ENCODE measurements at places on chromosomes 13 and 19.

GRCh38 chr13:86839221-86839620, 832.0 kb upstream of the SLITRK5 start:
- DNase-seq: no peak

- no peak for DNase-seq
These were observed 5.0 kb downstream of the XRCC1 start for GRCh38 chr19:43570174-43570791.

GRCh38 chr19:47093254-47093653, 20.3 kb downstream of the ZC3H4 start:
- no peak for DNase-seq

DNA sequence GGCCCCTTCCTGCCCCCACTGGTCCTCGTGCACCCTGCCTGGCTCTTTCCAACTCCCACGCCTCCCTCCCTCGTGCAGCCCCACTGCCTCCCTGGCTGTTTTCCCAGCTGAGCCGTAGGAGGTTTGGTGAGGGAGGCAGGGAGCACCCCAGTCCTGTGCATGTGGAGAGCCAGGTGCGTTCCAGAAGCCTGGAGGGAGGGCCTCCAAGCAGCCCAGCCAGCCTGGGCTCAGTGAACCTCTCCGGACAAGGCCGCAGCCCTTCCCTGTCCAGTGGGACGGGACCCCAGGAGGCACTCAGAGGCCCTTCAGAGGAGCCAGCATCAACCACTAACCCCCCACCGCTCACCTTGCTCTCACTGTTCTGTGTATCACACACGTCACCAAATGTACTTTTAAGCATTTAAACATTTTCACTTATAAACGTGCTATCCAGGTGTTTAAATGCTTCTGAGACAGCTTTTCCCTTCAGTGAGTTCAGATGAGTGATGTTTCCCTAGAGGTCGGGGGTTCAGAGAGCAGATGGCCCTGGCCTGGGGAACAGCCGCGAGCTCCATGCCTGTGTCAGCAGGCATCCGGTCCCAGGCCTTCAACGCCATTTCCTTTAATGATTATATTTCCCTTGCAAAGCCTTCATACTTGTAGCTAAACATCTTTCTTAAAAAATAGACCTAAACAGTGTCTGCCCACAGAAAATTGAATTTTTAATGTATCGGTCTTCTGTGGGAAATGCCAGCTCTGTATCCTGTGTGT, 122.6 kb downstream of the ATP11A start:
- no peak for DNase-seq

- DNase-seq: no peak
These were observed 781.0 kb upstream of the ARGLU1 start for GRCh38 chr13:107348925-107349324.
